ENCODE measurements at places on chromosomes 12 and 14.

DNA sequence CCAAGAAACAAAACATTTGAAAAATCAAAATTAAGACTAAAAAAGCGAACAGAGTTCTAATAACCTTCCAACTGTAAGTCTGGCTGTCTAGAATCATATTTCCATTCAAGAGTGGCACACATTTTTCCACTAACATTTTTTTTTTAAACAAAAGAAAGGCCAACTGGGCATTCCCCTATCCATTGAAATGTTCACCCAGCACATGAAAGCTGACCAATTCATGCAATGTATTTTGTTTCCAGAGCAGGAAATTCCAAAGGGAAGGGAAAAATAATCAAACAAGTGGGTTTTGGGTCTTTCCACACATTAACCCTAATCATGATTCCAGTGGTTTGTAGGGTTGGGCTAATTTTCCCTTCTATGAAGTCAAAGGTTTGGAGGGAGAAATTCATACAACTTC lies 206.5 kb downstream of the CALM1 start:
- no peak for DNase-seq

DNA sequence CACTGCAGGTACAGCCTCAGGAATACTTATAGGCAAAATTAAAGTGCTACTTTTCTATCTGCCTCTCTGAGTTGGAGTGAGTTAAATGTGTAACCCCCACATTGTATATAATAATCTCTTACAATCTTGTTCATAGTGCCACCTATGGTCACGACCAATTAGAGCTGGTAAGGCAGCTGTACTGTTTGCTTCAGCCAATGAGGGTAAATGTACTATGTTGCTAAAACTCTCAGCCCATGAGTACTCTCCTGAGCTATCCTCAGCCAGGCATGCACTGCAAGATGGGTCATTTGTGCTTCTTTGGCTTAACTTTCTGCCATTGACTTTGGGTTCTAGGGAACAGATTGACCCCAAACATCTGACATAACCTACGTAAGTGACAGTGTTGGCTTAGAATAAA lies 15.0 kb upstream of the MDM2 start:
- no peak for DNase-seq

- no peak for DNase-seq
Observed at GRCh38 chr12:19572920-19573558, 133.7 kb downstream of the AEBP2 start.

GRCh38 chr12:19575337-19576243 lies 136.3 kb downstream of the AEBP2 start:
- DNase-seq = peak; percentile 15

GRCh38 chr12:107105410-107105703 lies 12.0 kb upstream of the CRY1 start:
- no peak for DNase-seq

- no peak for DNase-seq
Observed at GRCh38 chr14:43789458-43789857, 717.6 kb downstream of the FSCB start.

DNA sequence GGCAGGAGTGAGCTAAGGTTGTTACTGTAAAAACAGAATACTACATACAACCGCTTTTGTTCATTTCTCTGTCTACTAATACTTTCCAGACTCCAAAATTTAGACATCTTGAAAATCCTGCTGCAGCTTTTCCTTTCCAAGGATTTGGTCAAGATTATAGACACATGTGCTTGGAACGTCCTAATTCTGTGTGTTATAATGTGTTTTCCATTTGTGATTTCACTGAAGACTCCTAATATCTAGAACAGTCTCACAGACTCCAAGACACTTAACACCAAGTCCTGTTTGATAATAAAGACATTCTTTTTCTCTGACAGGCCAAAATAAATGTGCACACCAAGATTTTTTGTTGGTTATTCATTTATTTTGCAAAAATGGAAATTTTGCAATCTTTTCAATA lies 41.8 kb upstream of the TMTC2 start:
- DNase-seq = no peak

GRCh38 chr12:73625226-73625625 lies 912.4 kb upstream of the ATXN7L3B start:
- no peak for DNase-seq

DNA sequence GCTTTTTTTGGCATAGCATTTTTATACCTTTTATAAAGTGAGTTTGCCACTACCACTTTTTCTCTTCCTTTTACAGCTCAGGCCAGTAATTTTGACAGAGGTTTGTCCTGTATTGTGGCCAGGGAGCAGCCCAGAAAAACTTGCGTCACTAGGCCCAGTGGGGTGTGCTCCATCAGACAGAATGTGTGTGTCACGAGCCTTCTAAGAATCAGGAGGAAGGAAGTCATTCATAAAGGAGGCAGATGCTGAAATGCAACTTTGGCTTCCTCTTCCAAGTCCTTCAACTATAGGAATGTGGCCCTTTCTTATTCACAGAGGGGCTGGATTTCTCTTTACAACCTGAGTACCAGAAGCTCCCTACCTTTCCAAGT lies 10.1 kb upstream of the RAB35 start:
- no peak for DNase-seq

DNA sequence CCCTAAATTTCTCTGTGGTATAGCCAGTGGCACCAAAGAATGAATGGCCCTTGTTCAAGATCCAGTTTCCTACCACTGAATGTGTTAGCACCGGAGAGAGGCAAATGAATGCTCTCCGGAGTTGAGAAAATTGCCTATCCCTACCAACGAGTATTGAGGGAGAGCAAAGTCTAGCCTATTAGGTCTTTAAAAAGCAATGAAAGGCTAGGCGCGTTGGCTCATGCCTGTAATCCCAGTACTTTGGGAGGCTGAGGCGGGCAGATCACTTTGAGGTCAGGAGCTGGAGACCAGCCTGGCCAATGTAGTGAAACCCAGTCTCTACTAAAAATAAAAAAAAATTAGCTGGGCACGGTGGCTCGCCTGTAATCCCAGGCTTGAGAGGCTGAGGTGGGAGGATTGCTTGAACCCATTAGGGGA lies 898 bp upstream of the RAB15 start:
- no peak for DNase-seq

- DNase-seq = no peak
Observed at GRCh38 chr12:53061404-53062010, 11.6 kb downstream of the TNS2 start.

GRCh38 chr12:101959607-101960006 lies 82.2 kb downstream of the DRAM1 start:
- no peak for DNase-seq

DNA sequence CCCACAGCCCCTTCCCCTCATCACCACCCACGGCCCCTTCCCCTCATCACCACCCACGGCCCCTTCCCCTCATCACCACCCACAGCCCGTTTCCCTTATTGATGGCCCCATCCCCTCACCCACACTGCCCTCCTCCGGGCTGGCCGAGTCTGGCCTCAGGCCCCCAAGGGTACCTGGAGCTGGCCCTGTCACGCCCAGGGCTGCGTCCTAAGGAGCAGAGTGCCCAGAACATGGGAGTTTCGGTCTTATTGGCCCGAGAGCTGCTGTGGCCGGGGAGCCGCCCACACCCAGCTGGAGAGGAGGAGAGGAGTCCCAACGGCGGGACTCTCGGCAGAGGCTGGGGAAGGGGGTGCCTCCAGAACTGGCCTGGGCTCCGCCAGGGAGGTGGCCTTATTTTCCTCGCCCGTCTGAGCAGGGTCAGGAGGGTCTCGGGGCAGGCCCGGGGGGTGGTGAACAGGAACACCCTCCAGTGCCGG lies 182.3 kb downstream of the KIF26A start:
- DNase-seq = no peak

DNA sequence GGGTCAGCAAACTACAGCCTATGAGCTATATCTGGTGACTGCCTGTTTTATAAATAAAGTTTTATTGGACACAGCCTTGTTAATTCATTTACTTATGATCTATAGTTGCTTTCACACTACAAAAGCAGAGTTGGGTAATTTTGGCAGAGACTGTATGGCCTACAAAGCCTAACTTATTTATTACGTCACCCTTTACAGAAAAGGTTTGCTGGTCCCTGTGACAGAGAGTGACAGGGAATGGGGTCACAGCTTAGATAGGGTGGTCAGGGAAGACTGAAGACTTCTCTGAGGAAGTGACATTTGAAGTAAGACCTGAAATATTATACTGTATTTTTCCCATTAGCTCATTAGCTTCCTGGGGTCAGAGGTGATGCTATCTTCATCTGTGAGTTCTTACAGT lies 75.7 kb upstream of the NEDD1 start:
- DNase-seq = no peak

DNA sequence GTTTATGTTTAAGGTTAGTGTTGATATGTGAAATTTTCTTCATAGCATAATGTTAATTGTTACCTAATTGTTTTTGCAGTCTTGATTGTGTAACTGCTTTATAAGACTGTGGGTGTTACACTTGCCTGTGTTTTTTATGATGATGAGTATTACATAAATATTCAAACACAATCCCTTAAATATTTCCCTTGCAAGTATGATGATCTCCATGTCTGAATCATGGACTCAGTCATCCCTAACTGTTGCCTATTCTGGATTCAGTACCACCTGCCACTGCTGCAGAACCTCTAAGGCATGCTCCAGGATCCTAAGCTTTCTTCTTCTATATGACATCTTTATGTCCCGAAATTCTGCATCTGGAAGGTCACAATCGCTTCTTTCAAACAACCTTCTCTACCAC lies 246.3 kb upstream of the CLEC14A start:
- no peak for DNase-seq

GRCh38 chr14:103641161-103641560 lies 12.2 kb downstream of the KLC1 start:
- no peak for DNase-seq

DNA sequence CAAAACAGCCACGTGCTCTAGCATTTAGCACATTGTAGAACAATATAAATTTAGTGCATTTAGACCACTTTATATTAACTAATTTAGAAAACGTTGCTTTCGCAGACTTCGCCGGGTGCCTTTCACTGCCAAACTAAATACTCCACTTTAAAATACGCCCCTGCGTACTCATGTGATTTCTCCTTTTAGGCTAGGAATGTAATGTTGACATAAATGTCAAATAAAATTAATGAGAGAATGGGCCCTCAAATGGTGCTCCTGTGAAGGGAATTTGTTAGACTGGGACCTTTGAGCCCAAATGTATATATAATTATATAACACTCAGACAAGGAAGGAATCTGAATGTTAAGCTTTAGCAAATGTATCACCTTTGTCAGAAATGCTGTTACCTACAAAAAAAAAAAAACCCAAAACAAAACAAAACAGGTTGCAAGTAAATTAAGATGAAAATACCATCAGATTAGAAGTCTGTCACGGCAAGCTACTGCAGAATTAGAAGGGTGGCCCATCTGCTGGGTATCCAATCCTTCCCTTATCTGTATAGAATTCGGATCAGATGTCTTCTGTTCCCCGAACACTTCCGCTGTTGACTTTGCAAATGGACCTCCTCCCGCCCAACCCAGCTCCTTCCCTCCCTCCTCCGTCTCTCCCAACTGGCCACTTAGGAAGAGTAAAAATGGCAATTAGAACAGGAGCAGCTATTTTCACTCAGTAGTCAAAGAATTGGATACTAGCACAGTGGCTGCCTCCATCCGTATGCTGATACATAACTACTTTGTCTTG lies 159.3 kb upstream of the FOXN3 start:
- DNase-seq = no peak

DNA sequence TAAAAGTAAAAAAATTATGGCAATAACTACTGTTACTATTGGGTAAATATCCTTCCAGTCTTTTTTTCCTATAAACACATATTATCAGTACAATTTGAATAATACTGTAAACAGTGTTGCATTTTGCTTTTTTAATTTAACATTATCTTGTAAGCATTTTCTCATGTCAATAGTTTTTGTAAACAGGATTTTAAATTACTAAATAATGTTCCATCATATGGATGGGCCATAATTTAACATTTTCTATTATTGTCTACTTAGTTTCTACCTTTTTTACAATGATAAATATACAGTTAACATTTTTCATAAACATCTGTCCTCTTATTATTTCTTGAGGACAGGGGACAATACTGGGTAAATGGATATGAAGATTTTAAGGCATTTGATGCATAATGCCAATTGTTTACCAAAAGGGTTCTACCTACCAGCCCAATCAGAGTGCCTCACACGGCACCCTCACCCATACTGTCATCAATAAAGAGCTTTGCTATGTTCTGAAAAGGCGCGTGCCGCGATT lies 759 bp upstream of the ACVR1B start:
- DNase-seq = no peak

DNA sequence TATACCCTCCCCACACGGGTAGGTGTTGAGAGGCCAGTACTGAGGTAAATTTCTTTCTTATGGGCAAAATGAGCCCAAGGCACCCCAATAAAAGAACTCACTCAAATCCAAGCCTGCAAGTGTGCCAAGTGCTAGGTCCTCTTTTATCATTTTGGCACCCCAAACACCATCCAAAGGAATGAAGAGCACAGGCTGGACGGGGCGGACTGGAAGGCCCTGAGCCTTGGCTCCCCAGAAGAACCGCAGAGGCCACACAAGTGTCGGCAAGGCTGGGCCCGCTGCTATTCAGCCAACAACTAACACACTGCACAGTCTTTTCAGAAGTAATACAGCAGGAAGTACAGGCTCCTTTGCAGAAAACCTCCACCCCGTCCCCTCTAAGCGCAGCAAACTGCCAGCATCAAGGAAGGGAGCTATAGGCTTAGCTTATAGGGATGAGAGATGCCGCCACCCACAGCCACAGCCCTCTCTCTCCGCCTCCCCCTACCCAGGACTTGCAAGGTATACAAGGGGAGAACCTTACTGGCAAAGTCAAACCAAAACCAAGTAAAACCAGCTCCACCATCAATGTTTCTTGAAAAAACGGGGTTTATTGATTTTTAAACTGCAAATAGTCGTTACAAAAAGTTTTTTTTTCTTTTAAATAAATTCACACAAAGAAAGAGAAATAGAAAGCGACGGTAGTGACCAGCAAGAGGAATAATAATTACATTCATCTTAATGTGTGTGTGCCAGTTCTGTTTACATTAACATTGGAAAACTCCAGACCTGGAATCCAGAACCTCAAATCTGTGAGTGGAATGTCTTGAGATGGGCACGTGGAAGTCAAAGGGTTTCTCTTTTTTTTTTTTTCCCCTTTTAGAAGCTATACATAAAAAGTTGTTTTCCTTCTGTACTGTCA lies 5.5 kb downstream of the ZFP36L1 start:
- no peak for DNase-seq

DNA sequence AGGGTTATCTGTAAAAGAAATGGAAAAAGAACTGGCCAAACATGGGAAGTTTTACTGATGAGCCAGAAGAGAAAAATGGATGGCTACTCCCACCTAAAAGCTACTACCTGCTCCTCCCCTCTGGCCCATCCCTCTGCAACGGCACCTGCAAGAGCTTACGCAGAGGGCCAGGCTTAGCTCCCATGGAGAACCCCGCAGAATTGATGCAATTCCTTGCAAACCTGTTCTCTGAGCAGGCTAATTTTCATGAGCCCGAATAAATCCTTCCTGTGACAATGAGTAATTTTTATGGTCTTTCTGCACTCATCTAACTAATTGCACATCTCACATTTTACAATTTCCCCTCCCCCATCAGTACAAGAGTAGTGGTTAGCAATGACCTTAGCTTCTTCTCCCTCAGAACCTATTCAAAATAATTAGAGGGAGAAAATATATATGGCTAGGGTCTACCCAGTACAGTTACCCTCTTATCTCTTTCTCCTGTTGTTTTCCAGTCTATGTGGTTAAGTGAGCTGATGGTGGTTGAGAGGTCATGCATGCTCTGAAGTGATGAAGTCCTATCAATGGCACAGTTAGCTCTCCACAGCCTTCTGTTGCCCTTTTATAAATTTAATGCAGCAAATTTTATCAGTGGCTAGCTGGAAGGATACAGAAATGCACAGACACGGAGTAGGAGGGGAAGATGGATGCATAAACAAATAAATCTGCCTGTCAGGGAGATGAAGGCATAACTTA lies 67.7 kb upstream of the NTF3 start:
- no peak for DNase-seq

GRCh38 chr14:74645244-74645643 lies 33.2 kb upstream of the LTBP2 start:
- no peak for DNase-seq

GRCh38 chr12:20477672-20478071 lies 109.3 kb downstream of the PDE3A start:
- no peak for DNase-seq

Data from brain pericyte (primary cell).